Adipose tissue (tissue), 3 donors: ENCODE measurements at places on chromosomes 4 and X. TPM values are rescaled to one million over a fixed set of nuclear protein-coding genes. Genes with fewer than 3 reads are reported as not detected.

Gene ETNPPL
- polyA plus RNA-seq = 0.07 TPM

Gene VCX3B
- not detected for polyA plus RNA-seq

Gene WAS
- polyA plus RNA-seq = 1.6 TPM

Gene FGA
- 0.85 TPM for polyA plus RNA-seq

Gene SPANXN4
- polyA plus RNA-seq = not detected

Gene MEPE
- polyA plus RNA-seq = not detected

Gene CXCL5
- polyA plus RNA-seq = 0.06 TPM

Gene PDE6B
- polyA plus RNA-seq = 1.7 TPM

Gene PPP1R2C
- not detected for polyA plus RNA-seq

Gene EPHA5
- polyA plus RNA-seq = not detected

Gene TMEM144
- 1.9 TPM for polyA plus RNA-seq

Gene F9
- polyA plus RNA-seq = not detected

Gene SNCA
- 0.95 TPM for polyA plus RNA-seq
